ENCODE measurements at places on chromosomes 7 and 10. TPM values are rescaled to one million over a fixed set of nuclear protein-coding genes. Genes with fewer than 3 reads are reported as not detected.

Gene TMEM270
- not detected for total RNA-seq

Gene JAKMIP3
- total RNA-seq: 0.75 TPM

Gene ANKRD30A
- total RNA-seq: 0.66 TPM

Gene HOXA2
- total RNA-seq: 0.88 TPM

Gene LOXL4
- 10.4 TPM for total RNA-seq

Gene CYP2C9
- total RNA-seq: not detected

Gene SPDYE8
- total RNA-seq: not detected

Gene HPS6
- 14.8 TPM for total RNA-seq

All from subcutaneous adipose tissue (tissue), 4 donors.